NCI-H187 treated with DMSO at 0.1 percent for 48 hours (cell line): ENCODE measurements at places on chromosomes 7 and 10.

DNA sequence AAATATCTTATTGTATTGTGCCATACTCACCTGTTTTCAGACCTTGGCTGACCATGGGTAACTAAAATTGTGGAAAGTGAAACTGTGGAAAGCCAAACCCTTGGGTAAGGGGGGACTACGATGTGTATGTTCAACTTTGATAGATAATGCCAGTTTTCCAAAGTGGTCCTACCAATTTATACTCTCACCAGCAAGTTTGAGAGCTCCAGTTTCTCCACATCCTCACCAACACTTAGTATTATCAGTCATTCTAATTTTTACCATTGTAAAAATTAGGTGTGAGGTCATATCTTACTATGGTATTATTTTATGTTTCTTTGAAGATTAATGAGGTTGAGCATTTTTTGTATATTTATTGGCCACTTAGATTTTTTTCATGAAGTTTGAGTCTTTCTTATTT, 346.9 kb upstream of the PODXL start:
- no peak for DNase-seq

GRCh38 chr10:21048068-21048467, 151.0 kb upstream of the NEBL start:
- no peak for DNase-seq

DNA sequence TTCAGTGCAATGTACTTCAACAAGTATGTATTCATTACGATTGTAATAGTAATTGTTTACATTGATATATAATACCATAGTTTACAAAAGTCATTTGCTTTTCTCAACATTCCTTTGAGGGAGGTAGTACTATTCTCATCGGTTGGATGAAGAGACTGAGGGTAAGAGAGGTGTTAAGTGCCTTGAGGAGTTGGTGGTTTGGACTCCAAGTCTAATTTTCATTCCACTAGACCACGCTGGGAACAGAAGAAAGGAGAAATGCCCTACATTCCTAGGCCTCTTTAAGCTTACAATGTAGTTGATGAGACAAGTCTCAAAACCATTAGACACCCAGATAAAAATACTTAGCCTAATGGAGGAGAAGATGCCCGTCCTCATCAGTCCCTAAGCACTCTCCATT, 28.6 kb downstream of the CDK1 start:
- no peak for DNase-seq

DNA sequence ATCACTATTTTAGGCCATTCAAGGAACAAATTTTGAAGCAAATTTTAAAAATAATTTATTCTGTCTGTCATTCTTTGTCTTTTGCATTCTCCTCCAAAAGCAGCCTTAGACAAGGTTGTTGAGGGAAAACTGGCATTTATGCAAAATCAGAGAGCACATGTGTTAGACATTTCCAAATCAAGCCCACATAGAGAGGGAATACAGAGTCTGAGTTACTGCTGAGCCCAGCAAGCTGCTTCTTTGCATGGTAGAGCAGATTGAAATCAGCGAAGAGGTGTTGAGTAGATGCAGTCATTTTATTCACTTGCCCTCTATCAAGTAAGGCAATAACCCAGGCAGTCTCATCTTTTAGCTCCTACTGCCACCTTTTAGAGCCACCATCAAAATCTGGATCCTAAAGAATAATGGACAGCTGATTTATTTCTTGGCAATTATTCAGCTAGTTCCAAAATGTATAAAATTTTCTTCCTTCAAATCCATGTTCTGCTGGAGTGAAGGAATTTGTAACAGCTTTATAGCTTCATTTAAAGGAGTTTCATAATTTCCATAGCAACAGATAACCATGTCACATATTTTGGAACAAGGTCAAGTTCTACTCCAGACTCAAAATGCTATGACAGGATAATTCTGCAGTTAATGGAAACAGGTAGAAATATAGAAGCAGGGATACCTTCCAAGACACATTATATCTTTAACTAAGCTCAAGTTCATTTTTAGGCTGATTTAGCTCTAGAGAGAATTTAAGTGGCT, 7.3 kb upstream of the PCDH15 start:
- DNase-seq, result no peak

- no peak for DNase-seq
These were observed 187.2 kb downstream of the FGFR2 start for GRCh38 chr10:121411004-121411403.

GRCh38 chr7:147363101-147363500, 1227.5 kb upstream of the C7orf33 start:
- DNase-seq, result no peak

GRCh38 chr10:104824380-104825006, 183.4 kb downstream of the SORCS3 start:
- no peak for DNase-seq

- no peak for DNase-seq
These were observed 85.8 kb upstream of the PITRM1 start for GRCh38 chr10:3258394-3258793.

DNA sequence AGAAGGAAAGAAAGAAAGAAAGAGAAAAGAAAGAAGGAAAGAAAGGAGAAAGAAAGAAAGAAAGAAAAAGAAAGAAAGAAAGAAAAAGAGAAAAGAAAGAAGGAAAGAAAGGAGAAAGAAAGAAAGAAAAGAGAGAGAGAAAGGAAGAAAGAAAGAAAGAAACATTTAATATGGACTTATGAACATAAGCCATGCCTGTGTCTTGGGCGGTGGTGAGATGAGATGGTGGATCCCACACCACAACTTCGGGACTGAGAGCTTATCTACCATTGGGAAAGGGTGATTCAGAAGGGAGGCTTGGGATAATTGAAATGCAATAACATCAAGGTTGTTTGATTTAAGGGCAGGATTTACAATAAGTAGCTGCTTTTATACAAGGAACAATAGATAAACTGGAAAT, 843.9 kb upstream of the AUTS2 start:
- no peak for DNase-seq

DNA sequence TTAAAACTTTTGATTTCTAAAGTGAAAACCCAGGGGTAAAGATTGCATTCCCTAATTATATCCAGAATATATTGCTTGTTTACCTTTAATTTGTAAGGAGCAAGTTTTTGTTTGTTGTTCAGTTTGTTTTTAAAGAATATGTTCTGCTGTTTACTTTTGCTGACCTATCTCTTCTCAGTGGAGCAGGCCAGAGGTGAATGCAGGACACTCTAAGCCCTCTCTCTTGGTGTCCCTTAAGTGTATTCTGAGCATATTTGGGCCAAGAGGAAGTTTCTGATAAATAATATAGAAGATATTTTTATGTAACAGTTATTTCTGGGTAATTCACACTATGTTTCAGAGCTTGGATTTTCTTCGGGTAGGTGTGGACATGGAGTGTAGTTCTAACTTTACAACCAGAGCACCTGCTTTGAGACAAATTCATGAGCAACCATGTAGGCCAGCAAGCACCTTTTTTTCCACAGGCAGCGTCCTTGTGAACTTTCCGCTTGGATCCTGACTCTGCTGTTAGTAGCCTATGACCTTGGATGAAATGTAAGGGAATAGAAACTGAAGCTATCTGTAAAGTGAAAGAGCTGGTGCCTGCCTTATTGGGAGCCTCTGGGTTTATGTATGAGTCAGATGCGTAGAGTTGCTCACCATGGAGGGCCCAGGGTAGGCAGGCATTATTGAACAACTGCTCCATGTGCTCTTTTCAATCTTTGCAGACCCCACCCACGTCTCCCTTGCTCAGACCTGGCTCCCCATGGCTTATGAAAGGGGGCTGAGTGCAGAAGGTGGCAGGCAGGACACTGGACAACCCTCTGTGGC, 16.1 kb downstream of the OGDH start:
- no peak for DNase-seq

GRCh38 chr10:100506596-100507356, 12.9 kb downstream of the SEC31B start:
- DNase-seq, result no peak
